ENCODE measurements at places on chromosomes 5 and 9.

DNA sequence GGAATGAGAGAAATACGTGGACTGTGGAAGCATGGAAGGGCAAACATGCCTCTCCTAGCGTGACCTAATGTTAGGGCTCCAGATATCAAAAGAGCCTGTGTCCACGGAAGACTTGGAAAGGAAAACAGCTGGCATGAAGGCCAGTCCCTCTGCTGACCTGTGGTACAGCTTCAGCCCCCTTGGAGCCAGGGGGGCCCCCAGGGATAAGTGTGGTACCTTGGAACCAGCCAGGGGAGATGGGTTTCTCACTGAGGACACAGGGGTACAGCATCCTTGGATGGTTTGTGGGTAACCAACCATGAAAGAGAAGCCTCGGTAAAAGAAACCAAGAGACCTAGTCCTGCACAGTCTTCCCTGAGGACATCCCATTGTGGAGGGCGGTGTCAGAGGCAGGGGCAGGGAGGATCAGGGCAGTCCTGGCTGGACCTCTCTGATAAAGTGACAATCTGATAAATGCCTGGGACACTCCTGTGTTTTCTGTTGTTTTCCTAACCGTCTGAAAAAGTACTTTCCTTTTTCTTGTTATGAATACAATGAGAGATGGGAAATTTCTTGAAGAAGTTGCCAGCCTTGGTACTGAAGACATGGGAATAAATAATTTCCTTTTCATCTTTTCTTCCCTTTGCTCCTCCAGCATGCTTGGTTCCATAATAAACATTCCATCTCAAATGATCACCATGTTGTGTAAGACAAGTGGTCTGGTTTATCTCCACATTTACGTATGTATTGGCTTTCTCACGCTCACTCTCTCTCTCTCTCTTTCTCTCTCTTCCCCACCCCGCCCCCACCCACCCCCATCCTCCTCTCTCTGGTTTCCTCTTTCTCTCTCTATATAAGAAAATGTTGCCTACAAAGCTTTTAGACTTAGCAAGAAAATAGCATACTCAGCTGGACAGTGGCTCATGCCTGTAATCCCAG lies 102.1 kb downstream of the SUSD1 start:
- DNase-seq: no peak

DNA sequence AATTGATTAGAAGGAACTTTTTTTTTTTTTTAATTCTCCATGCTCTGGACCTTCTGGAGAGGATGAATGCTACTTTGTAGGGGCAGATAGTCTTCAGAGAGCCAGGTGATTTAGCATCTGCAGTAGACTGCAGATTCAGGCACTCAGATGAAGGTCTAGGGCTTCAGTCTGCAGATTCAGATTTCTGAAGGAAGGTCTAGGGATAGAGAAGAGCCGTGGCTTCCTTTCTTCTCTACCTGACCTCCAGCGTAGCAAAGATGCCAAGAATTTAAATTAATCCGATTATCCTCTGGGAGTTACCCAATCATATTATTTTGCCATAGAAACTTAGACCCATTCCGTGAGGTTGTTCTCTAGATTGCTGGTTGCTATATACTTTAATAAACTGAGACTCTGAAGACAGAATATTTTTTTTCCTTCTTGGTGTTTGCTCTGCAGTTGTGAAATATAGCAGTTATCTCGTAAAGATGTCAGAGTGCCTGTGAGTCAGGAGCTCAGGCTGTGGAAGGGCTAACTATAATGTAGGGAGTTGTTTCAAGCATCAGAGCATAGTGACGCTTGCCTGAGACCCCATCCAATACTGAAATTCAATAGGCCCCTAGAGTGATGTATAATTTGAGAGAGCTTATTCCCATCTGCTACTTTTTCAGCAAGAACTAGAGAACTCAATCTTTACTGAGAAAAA lies 132.7 kb upstream of the SLC12A2 start:
- DNase-seq: no peak

DNA sequence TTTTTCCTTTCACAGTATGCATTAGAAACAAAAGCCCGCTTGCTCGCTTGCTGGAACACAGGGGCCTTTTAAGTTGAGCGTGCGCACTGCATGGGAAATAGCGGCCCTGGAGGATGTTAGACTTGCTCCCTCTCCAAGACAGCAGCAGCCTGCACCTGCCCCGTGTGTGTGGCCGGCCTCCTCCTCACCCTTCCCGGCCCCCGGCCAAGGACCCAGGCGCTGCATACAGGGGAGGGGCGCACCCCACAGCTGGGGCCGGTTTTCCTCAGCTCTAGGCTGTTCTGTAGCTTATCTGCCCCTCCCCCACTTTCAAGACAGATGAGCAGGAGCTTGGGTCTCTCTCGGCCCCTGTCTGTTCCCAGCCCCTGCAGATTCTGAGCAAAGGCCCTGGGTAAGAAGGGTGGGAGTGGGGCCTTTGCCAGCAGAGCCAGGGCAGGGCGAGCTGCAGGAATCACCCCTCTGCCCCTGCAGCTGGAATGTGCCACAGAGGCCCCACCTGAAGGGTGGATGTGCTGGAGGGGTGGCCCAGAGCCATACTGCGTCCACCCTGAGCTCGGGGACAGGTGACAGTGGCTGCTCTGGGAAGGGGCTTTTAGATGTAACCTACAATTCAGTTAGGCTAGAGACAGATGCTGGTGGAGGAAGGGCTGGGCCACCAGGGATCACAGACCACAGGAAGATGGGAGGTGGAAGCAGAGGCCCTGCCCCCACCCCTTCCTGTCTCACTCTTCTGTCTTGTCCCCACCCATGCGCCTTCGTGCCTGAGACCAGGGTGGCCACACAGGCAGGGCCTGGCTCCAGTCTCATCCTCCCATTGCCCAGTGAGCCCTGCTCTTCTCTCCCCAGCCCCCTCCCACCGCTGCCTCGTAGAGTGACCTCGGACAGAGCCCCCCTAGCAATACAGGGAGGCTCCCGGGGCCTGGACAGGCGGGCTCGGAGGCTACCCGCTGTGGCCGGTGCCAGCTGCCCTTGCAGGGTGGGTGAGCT lies 132.4 kb downstream of the DAB2IP start:
- DNase-seq: no peak

- no peak for DNase-seq
Measured at GRCh38 chr5:39284552-39284951, 65.2 kb upstream of the FYB1 start.

DNA sequence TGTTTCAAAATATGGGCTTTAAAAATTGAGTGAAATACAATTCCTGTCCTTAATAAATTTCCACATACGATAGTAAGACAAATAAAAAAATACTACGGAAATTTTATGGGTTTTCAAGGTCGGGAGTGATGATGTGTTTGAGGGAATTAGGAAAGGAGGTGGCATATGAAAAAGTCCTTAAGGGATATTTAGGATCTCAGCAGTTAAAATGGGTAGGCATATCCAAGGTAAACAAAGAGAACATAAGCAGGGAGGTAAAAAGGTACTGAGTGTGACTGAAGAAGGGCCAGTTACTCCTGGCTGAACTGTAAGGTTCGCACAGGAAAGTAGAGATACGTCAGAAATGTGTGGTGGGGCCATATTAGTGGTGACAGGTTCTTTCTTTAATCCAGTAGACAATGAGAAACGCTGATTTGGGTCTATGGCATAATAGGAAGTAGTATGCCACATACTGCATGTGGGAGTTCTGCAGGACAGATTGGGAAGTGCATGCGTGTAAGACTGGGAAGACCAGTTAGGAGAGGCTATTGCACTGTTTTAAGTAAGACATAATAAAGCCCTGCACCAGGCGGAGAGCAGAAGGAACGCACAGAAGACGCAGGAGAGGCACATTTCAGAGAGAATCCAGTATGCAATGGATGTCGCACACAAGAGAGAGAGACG lies 937 bp upstream of the HMGCR start:
- no peak for DNase-seq

DNA sequence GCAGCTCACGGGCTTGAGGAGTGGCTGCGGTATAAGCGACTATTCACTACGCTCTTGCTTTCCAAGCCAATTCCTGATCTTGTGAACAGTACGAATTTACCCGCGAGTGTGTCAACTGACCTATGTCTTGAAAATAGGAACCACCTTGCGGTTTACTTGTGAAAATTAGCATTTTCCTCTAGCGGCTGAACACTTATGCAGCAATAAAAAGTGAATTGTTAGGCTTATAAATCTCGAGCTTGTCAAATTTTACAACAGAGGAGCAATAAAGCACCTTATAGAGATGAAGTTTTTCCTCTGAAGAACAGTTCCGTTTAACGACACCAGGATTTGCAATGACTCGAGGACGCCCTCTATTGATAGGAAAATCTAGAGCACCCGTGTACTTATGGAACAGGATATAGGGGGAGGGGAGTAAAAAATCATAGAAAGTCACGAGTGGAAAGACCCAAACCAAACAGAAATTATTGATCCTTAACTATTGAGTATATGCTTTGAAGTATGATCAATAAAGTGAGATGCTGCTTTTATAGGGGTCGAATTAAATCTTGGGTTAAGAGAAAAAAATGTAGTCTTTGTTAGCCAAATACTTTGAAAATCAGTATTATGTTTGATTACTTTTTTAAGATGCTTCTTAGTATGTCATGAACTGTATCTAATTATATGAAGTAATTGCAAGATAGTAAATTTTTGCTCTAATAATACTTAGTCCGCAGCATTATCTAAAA lies 1.9 kb upstream of the RGMB start:
- DNase-seq: peak; percentile 61

DNA sequence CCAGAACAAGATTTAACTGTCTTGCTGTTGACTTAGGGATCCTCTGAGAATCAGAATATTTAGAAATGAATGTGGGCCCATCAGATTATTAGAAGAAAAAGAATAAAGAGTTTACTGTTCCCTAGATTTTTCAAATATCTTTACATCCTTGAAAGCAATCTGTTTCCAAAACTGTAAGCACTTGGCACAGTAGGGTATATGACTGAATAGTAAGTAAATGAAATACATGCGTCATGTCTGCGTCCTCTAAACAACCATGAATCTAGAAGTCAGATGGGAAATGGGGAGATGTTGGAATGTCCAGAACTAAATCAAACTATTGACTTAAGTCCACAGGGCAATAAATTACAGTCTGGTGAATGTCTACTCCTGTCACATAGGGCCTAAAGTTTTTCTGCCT lies 26.1 kb downstream of the TTC23L start:
- DNase-seq: no peak

DNA sequence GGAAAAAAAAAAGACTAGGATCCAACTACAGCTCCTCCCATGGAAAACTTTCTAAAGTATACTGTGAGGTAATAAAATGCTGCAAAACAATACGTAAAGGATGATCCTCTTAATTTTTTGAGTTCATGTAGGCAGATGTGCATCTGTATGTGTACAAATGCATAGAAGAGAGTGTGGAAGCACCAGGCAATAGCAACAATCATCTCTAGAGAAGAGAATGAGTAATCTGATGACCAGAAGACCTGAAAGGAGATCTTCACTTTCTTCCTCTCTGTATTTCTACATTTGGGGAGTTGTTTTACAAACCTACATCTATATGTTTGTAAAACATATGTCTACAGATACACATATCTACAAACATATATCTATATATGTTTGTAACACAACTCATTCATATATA lies 29.3 kb upstream of the SPDL1 start:
- no peak for DNase-seq

DNA sequence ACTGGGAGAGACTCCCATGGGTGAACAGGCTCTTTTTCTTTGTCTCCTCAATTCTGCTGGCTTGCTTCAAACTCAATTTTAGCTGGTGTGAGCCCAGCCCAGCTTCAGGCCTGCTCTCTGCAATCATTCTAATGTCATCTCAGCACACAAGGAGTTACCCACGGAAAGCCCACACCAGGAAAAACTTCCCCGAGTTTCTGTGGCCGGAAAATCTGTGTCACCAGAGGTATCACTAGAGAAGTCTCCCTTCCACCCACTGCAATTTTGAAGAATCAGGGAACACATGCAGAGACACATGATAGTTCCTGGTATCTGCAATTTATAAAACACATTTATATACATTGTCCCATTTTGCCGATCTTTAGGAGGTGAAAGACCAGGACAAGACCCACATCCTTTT lies 13.5 kb upstream of the NDFIP1 start:
- peak; percentile 56 for DNase-seq

DNA sequence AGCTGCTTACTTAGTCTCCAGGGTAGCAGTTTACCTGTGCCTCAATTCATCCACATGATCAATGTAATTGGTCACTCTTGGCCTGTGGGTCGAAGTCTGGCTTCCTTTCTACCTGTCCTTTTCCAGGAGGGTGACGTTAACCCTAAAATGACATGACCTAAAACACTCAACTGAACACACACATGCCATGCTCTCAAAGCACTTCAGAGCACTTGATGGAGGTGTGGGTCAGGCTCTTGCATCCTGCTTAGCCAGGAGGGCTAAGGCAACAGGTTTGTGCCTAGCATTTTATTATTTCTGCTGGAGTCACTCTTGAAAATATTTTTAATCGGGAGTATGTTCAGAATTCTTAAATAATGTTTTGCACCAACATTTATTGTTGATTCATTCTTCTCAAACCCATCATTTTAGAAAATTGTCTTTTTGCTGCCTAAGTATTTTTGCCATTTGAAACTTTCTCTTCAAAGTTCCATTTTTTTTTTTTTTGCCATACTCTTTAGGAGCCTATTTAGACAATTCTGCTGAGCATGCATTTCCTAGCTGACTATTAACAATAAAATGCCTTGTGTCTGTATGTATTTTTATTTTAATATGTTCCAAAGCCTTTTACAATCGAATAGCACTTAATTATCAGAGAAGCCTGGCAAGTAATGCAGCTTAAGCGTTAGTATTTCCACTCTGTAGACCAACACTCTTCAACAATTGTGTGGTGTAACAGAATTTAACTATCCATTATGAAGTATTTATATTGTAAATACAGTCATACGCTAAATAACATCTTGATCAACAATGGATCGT lies 59.1 kb downstream of the ATP10B start:
- DNase-seq: no peak

DNA sequence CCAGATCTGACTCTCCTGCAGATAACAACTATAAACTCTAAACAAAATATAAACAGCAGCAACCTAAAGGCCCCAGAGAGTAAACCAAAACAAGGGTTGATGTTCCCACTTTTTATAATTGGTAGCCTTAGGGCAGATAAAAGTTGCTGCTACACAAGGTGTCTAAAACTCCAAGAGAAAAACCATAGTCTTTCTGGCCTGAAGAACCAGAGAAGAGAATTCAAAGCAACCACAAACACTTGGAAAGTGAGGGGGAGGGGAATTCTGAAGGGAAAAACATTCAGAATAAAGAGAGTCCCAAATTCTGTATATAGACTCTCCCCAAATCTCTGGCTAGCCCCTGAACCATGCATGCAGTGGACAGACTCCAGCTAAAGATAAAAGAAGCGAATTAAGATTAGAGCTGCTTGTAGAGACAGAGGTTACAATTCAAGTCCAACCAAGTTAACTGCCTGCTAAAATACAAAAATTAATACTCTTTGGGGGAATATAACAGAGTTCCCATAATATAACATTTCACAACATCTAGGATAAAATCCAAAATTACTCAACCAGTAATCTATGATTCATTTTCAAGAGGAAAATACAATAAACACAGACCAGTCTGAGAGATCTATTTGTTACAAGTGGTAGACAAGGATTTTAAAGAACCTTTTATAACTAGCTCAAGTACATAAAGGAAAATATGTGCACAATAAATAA lies 37.5 kb upstream of the RGMB start:
- DNase-seq: no peak
